SHP77 (cell line): ENCODE measurements at places on chromosomes 12 and 14.
A peak's percentile ranks its signal among the peaks of the same experiment; 100 is the strongest.

DNA sequence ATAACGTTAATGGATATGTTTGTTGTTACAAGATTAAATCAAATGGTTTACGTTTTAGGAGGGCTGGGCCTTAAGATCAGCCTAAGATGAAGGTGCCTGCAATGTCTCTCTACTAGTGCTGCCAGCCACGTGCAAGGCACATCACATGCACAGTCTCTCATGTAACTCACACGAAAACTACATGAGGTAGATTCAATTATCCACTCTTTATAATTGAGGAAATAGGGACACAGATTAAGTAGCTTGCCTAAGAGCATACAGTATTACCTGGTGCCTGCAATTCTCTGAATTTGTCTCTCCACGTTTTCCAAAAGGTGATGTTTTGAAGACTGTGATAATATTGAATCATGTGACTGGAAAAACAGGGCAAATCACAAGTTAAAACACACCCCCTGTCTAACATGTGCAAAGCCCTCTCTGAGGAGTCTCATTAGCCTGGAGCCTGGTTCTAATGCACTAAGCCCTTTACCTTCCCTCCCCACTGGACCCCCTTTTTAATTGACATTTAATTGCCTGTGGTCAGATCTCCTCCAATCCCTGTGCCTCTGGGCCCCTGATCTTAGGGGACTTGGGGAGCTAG lies 14.6 kb upstream of the ATP2A2 start:
- no peak for DNase-seq

DNA sequence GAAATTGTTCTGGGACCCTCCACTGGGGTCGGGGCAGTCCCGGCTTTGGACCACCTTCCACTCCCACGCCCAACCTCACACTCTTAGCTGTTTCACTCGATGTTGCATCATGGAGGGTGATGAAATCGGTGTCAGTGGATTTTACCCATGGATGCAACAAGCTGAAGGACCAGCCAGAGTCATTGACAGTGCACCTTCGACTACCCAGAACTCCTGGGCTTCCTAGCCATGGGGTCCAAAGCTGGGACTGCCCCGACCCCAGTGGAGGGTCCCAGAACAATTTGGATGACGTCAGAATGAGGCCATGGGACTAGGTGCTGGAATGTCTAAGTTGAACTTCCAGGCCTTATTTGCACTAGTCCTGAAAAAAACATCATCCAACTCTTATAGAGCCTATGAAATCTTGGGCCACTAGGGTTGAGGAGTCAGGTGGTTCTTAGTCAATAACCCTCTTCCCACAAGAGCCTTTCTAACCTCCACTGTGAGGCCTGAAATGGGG lies 882 bp upstream of the IL23A start:
- no peak for DNase-seq

- no peak for DNase-seq
Measured at GRCh38 chr12:27845187-27845586, 65.2 kb upstream of the MANSC4 start.

DNA sequence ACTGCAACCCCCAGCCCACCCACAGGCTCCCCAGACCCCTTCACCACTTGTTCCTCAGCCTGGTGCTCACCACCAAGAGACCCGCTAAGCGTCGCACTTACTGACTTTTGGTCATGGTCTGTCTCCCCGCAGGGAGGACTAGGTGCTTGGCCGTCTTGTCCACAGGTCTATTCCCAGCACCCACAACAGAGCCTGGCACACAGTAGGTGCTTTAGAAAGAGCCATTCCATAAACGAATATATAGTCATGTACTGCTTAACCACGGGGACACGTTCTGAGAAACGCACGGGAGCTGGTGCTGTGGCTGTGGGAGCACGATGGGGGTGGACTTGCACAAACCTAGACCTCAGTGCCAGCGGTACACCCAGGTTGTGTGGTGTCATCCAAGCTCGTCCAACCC lies 34.0 kb downstream of the NCOR2 start:
- DNase-seq: no peak

DNA sequence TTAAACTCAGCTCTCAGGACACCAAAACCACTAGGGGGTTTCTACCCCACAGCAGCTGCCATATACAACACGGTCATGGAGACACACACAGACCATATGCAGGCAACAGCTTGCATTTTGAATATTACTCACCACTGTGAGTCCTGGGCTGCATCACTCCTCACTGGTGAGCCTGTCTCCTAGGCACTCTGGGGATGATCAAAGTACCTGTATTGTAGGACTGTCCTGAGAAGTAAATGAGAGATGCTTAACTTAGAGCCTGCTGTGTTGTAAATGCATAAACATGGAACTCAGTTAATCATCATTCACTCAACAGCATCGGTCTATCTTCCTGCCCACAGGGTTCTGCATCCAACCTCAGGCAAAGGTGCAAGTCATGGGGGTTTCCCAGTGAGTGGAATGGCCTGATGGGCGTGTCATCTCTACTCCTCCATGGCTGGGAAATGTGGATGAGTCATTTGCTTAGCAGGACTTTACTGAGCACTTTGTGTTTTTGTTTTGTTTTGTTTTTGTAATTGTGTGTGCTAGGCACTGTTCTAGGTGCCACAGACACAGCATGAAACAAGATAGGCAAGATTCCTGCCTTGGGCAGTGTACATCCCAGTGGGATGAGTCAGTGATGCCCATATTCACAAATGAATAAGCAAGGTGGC lies 1141.2 kb upstream of the TMEM132C start:
- no peak for DNase-seq

GRCh38 chr12:125229878-125230530 lies 164.8 kb downstream of the AACS start:
- DNase-seq: peak; percentile 29

DNA sequence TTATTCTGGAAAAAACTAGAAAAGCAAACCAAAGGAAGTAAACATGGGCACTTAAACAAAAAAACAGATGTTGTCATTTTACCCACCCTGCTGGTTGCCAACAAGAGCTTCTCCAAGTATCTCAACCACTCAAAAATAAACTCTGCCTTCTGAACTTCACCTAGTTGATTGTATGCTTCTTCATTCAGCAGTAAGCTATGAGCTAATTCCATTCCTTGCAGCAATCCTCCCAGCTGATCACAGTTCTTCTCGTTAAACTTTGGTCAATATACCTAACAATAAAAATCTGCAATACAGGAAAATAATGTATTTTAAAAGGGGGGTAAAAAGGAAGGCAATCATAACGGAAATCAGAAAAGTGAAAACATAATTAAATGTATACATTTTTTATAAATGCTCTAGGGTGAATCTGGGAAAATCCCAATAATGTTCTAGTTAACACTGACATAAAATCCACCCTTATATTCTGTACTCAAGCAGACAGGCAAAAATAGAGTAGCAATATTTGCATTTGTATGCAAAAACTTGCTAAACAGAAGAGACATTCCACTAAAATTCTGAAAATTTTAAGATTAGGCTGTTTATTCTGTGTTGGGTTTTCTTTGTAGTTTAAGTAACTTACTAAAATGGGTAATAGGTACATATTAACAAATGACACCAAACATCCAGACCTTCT lies 17.4 kb downstream of the HEATR5A start:
- no peak for DNase-seq

GRCh38 chr14:101557811-101558738 lies 3.2 kb upstream of the DIO3 start:
- no peak for DNase-seq

DNA sequence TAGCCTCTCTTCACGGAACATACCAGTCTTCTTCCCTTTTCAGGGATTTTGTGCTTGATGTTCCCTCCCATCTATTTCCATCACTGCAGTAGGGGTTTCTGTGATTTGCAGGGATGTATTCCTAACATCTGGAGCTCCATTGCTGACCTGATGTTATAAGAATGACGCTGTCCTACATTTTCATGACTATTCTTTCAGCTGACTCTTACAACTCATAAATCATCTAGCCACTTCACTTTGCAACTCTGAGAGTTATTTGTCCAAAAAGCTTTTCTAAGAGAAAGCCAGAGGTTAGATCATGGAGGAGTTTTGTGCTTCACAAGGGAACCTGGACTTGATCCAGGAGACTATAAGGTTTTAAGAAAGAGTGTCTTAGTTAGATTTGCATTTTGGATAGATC lies 116.6 kb upstream of the FAR2 start:
- no peak for DNase-seq

DNA sequence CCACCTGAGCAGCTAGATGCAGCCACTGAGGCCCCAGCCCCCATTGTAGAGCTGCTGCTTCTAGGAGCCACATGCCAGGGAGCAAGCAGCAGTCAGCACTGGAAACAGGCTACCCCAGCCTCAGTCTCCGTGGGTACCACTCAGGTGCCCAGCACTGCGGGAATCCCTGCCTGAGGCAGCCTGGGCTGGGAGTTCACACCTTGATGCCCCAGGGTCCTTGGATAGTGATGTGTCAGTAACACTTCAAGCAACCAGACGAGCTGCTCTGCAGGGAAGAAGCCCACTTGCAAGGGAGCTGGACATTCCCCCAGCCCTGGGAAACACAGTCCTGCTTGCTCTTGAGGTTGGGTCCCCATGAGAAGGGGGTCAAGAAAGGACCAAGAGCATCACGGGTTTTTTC lies 90.7 kb downstream of the ZFP36L1 start:
- DNase-seq: no peak

DNA sequence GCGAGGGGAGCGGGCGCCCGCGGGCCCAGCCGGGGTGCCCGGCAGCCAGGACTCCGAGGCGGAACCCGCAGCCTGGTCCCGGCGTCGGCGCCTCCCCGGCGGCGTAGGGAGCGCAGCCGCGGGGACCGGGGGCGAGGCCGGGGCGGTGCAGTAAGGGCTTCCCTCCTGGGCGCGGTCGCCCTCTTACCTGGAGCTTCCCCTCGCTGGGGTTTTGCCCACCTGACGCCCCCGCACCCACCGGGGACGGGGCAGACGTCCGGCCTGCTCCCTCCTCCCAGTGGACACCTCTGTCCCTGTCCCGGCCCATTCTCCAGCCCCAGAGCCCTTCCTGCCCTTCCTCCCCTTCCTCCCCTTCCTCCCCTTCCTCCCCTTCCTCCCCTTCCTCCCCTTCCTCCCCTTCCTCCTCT lies 413 bp upstream of the TUBA1C start:
- no peak for DNase-seq

DNA sequence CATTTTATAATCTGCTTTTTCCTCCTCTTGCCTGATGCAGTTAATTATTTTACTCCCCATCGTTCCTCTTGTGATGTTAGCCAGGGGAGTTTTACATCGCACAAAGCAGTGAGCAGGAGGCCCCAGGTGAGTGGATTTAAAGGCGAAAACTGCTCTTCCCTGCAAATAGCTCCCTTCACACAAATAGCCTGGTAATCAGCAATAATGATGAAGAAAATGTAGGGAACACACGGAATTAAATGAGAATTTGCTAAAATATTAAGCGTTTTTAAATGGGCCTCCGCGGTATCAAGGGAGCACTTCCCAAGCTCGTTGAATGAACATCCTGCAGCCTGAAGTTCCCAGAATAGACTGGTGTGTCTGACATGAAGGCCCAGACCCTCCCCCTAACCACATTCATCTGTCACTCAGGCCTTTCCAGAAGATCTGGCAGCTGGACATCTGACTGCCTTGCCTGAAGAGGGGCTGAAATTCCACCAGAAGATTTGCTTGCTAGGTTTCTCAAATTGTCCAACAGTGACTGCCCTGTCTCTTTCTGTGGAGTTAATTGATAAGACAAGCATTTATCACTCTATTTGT lies 127.2 kb downstream of the CCDC60 start:
- DNase-seq: peak; percentile 15

- DNase-seq: no peak
Measured at GRCh38 chr12:78120866-78121560, 290.3 kb downstream of the NAV3 start.

- DNase-seq: no peak
Measured at GRCh38 chr12:62738616-62739015, 196.3 kb downstream of the PPM1H start.

GRCh38 chr12:49818241-49818895 lies 9.8 kb downstream of the NCKAP5L start:
- no peak for DNase-seq

DNA sequence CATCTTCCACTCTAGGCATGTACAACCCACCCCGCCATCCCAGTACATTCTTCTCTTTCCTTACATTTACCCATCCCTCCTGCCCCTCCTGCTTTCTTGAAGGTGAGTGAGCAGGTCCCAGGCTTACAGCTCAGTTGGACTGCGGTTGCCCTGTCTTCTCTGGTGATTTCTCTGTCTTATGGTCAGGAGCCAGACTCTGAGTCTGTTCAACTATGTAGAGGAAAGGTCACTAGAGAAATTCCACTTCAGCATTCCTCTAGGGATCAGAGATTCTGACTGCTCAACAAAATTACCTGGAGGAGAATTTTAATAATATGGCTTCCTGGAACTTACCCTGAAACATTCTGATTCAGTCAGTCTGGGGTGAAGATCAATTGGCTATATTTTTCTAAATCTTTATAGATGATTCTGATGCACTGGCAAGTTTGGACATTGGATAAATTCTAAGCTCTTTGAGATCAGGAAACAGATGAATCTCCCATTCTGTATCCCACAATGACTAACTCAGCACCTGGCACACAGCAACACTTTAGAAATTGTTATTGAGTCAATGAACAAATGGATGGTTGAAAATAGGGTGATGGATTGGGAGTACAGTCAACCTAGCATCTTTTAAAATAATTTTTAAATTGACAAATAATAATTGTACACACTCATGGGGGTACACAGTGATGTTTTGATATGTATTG lies 128.6 kb upstream of the HIF1A start:
- no peak for DNase-seq

DNA sequence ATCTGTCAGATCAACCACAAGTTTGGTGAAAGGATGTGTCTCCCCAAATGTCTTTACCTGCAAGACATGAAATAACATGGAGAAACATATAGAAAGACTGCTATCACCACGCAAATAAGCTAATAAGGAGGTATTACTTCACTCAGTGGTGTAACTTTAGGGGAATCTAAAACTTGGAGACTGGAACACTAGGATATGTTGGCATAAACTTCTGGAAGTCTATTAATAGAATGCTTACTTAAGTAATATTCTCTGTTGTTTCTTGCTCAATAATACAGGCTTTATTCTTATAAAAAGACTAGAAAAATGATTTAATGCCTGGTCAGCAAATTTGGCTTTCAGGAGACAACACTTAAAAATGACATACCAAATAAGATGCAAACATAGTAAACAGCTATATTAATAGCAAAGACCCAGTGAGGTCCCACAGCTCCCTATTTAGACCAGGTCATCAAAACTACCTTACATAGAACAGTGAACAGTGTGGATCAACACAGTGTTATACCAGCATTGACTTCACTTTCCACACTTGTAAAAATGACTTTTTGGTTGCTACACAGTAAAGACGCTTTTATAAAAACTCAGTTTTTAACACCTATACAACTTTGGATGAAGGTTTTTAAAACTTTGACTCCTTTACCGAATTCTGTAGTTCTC lies 18.9 kb upstream of the HAL start:
- DNase-seq: no peak
